ENCODE measurements at places on chromosomes 1 and 21. TPM values are rescaled to one million over a fixed set of nuclear protein-coding genes. Genes with fewer than 3 reads are reported as not detected.

Gene IQCC
- 3.3 TPM for total RNA-seq

Gene DDR2
- 4.1 TPM for total RNA-seq

GRCh38 chr1:70528590-70529333 lies 117.7 kb downstream of the CTH start:
- peak; percentile 29 for DNase-seq

GRCh38 chr1:25683731-25684130 lies 67.1 kb downstream of the MAN1C1 start:
- DNase-seq, result no peak

DNA sequence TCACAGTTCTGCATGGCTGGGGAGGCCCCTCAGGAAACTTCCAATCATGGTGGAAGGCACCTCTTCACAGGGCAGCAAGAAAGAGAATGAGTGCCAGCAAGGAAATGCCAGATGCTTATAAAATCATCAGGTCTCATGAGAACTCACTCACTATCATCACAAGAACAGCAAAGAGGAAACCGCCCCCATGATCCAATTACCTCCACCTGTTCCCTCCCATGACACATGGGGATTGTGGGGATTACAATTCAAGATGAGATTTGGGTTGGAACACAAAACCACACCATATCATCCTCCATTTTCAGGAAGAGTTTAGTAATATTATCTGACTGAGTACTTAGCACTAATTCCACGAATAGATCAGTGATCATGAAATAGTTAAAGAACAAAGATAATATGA lies 244.2 kb downstream of the LMO4 start:
- no peak for DNase-seq

GRCh38 chr21:36966821-36967768 lies 626 bp upstream of the HLCS start:
- DNase-seq, result no peak

GRCh38 chr21:44487831-44488230 lies 32.5 kb downstream of the LRRC3 start:
- DNase-seq, result no peak

DNA sequence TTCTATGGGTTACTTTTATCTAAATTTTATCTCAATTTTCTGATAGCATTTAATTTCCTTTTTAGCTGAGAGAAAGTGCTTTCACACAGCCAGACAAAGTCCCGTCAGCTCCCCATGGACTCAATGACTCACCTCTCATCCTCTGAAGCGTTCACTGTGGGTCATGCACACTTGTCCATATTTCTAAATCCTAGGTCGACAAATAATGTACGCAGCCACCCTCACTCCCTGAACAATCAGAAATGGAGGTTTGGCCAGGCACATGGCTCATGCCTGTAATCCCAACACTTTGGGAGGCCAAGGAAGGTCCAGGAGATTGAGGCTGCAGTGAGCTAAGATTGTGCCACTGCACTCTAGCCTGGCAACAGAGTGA lies 42.4 kb upstream of the COA6 start:
- DNase-seq, result no peak

DNA sequence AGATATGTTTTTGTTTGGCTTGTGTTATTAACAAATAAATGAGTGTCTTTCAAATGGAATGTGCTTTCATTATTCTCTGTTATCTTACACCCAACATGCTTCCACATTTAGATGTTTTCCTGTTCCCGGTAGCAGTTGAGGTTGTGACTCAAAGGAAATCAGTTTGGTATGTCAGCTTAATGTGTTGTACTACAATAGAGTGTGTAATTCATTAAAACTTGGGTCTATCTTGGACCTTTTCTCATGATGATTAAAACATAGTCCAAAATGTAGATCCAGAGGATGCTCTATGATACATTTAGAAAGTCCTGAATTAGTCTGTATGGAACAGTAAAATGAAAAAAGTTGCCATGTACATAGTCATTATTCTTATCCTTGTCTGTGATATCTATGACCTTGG lies 26.7 kb downstream of the RTCA start:
- DNase-seq, result no peak

DNA sequence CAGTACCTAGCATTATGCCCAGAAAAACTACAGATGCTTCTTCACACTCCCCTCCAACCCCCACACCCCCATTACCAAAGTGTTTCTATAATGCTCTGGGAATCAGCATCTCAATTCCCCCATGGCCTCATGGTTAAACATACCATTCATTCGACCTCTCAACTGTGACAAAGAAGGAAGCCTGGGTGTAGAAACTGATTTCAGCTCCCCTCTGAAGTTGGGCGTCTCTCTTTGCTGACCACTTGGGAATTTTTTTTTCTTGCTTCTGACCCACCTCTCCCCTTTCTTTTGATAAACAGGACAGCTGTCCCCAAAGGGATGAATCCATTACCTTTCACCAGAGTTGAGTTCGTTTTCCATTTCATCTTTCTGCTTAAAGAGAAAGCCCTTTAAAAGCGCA lies 116.4 kb upstream of the HOOK1 start:
- no peak for DNase-seq

- DNase-seq, result no peak
Observed at GRCh38 chr1:178928041-178928440, 57.2 kb upstream of the ANGPTL1 start.

DNA sequence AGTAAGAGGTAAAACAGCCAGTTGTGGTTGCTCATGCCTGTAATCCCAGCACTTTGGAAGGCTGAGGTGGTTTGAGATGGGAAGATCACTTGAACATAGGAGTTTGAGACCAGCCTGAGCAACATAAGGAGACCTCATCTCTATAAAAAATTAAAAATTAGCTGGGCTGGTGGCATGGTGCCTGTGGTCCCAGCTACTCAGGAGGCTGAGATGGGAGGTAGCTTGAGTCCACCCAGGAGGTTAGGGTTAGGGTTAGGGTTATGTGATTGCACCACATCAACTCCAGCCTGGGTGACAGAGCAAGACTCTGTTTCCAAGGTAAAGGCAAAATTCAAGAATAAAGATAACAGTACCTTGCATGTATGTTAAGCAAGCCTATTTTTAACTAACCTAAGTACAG lies 3.5 kb downstream of the SAMSN1 start:
- DNase-seq, result no peak

- no peak for DNase-seq
Observed at GRCh38 chr1:216902669-216903381, 179.6 kb upstream of the ESRRG start.

DNA sequence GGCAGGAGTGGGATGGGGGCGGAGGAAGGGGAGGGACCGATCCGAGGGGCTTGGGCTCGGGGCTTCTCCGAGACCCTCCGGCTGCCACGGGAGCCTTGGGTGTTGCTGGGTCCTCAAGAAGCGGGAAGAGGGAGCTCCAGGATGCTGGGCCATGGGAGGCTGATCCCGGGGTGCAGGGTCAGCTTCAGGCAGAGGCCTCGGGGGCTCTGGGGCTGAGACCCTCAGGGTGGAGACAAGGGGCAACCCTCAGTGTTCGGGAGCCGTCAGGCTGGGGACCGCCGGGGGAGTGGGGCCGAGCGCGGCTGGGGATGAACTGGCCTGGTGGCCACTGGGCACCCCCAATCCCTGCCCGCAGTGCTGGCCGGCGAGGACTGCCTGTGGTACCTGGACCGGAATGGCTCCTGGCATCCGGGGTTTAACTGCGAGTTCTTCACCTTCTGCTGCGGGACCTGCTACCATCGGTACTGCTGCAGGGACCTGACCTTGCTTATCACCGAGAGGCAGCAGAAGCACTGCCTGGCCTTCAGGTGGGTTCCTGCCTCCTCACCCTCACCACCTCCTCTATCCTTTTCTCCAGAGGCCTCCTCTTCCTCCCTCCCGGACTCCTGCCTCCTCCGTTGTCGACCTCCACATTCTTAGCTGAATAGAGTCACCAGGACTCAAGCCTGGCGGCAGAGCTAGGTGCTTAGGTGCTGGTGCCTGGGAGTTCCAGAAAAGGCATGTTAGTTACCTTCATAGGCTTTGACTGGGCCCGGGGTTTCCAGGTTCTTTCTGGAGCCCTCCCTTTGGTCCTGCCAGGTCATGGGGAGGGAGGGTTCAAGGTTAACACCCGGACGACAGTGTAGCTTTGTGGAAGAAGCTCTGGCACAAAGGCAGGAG lies 631 bp downstream of the SHISA4 start:
- peak; percentile 50 for DNase-seq

DNA sequence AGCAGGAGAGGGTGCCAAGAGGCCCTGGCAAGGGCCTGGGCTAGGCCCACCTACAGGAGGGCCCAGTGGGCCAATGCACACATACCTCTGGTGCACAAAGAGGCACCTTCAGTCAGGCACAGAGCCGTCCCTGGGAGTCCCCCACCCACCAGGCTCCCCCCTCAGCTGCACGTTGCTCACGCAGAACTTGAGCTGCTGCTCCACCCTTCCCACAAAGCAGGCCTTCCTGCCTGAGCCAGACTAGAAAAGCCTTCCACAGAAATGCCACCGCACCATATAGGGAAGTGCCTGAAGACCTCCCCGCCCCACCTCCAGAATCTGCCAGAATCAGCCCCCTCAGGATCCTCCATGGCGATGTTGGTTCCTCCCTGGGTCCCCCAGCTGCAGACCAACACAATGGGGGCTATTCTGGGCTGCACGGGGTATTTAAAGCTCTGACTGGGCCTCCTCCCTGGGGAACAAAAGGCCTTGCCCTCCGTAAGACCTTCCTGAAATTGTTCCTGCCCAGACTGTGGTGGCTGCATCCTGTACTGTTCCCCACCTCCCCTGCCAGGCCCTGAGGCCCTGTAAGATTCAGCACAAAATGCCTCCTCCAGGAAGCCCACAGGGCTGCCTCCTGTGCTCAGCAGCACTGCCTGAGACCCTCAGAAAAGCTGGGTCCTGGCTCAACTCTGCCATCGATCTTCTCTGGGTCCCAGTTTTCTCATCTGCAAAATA lies 27.2 kb downstream of the HSPG2 start:
- DNase-seq, result no peak

DNA sequence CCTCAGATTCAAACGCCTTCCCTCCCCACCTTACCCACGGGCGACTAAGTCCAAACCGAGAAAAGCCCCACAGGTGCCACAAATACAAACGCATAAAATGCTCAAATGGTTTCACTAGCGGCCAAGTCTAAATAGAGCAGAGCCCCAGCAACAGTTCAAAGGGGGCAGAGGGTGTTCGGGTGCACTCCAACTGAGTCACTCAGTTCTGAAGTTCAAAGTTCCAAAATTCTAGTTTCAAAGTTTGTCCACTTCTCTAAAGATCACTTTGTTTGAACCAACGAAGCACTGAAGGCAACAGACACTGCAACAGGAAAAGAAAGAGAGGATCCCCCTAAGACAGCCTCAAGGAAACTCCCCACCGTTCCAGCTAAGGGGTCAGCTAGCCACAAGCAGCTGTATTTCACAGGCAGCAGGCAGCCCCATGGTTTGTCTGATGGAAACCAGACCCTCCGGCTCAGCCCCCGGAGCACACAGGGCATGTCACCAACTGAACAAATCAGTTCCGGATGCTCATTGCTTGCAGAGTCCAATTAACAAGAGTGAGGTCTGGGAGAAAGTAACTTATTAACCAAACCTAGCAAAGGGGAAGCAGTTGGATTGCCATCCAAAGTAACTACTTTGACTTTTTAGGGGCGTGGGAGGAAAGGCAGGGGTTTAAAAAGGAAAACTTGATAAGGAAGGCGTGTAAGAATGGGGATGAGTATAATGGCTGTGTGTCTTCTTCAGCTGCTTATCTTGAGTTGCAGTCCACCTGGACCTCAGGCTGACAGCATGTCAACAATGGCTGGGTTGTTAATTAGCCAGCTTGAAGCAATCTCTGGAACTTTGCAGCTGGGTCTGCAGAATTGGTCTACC lies 1423.9 kb upstream of the PRMT6 start:
- no peak for DNase-seq

Measured in frontal cortex (tissue), 4 donors.